Right hindlimb (tissue), 1 donor: ENCODE measurements at places on chromosomes 1 and 21.

- peak; percentile 32 for DNase-seq
Observed at GRCh38 chr1:92485381-92486250, 1.1 kb downstream of the GFI1 start.

- DNase-seq = no peak
Observed at GRCh38 chr21:41258617-41259016, 58.0 kb upstream of the FAM3B start.

DNA sequence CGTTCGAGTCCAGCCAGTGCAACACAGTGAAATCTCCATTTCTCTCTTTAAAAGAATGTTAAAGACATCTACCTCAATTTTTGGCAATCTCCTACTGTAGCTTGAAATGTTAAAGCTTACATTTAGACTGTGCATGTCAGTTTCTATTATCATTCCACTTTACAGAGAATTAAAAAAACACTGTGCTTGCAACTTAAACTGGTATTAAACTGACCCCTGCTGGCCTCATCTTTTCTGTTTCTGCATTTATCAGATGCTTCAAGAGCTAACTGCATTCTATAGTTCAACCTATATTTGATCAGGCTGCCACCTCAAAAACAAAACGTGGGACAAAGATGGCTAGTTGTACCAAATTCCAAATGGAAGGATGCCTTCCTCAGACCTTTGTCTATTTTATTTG is 226.5 kb downstream of the SMYD3 start:
- DNase-seq = no peak

DNA sequence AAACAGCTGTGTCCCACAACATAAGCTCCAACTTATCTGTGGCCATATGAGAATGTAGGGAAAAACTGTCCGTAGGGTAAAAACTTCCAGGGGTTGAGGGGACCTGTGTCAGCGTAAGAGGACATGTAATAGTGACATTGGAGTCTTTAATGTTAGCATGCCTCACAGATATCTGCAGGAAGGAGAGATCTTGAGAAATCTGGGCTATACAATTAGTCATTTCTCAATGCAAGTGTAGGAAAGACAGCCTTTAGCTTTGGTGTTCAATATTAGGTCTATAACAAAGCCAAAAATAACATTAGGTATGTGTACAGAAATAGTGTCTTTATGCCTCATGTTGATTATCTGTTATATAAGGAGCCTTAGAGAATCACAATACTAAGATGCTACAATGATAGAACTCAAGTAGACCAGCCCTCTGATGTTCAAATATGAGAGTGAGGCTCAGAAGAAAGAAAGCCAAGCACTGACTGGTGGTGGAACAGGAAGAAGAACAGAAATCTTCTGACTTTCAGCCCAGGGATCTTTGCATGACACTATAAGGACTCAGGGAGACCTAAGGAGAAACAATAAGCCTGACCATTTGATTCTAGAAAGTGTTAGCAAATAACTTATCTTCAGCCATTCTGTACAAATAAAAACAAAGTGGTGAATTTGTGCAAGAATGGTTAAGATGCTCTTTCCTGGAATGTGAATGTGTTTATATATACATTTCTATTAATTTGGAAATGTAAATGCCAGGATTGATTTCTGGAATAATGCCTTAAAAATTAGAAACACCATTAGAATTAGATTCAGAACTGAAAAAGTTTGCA is 152.6 kb downstream of the ZC3H11B start:
- DNase-seq = no peak

- DNase-seq = peak; percentile 12
Observed at GRCh38 chr1:43434256-43434655, 19.5 kb downstream of the HYI start.

- DNase-seq = no peak
Observed at GRCh38 chr1:221723018-221723847, 18.7 kb downstream of the DUSP10 start.

DNA sequence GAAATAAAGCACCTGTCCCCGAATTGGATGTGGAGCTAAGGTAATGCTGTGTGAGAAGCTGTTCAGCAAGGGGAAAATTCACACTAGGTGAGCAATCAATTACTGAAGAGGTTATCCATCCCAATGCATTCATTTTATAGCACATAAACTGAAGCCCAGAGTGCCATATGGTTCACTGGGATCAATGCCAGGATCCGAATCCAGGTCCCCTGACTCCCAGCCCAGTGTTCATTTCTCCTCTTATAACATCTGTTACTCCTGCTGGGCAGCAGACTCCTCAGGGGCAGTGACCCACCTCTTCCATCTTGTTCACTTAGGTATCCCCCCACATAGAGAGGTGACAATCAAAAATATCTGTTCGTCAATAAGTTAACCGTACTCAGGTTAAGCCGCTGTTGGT is 13.2 kb upstream of the SEC16B start:
- DNase-seq = no peak

DNA sequence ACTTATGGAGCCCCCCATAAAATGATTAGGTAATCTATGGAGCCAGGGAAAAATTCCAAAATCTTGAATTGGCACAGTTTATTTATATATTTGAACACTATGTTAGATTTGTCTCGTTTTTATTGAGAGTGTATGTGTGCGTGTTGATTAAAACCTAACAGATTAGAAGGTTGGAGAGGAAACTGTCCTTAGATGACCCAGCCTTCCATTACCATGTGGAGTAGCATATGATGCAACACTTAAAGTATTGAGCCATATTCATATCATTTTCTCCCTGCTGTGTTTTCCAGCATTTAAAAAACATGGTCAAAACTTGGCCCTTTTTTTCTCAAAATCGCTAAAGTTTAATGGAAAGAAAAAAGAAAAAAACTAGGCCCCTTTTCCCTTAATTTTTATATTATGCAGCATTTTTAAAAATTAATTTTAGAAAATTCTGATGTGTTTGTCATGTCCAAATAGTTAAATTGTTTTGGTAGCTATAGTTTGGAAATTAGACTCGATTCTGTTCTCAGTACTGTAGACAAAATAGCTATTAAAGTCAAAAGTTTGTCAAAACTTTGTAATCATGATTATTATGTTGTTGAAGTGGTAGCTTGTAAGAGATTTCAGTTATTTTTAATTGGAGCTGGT is 2.3 kb downstream of the LRRC8D start:
- DNase-seq = no peak

- DNase-seq = no peak
Observed at GRCh38 chr1:12709091-12709491, 6.8 kb upstream of the AADACL3 start.

- peak; percentile 64 for DNase-seq
Observed at GRCh38 chr1:185960422-185961321, 226.5 kb downstream of the HMCN1 start.

- no peak for DNase-seq
Observed at GRCh38 chr21:37984416-37984815, 68.2 kb upstream of the KCNJ6 start.

DNA sequence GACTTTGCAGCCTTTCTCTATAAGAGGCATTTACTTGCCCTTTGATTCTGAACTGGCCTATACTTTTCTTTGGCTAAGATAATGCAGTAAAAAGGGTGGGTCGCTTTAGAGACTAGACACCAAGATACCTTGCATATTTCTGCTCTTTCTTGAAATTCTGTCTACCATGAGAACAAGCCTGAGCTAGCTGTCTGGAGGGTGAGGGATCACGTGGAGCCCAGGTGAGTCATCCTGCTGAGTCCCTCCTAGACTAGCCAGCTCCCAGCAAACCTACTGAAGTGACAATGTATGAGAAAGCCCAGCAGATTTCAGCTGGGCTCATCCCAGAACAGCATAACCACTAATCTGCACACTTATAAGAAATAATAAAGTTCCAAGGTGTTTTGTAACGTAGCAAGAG is 408.0 kb upstream of the KAZN start:
- no peak for DNase-seq

DNA sequence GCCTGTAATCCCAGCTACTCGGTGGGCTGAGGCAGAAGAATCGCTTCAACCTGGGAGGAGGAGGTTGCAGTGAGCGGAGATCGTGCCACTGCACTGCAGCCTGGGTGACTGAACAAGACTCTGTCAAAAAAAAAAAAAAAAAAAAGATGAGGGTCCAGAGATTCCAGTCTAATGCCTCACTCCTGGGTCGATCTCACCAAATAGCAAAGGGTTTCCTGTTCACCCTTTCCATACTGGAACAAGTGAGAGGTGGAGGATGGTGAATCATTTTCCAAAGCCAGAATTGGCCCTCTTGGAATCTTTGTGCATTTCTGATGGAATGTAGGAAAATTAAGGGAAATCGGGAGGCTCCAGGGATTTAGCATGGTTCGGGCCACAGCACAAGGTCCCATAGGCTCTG is 58.1 kb upstream of the ZNF648 start:
- no peak for DNase-seq

- DNase-seq = no peak
Observed at GRCh38 chr21:44282370-44282769, 3.3 kb upstream of the AIRE start.

DNA sequence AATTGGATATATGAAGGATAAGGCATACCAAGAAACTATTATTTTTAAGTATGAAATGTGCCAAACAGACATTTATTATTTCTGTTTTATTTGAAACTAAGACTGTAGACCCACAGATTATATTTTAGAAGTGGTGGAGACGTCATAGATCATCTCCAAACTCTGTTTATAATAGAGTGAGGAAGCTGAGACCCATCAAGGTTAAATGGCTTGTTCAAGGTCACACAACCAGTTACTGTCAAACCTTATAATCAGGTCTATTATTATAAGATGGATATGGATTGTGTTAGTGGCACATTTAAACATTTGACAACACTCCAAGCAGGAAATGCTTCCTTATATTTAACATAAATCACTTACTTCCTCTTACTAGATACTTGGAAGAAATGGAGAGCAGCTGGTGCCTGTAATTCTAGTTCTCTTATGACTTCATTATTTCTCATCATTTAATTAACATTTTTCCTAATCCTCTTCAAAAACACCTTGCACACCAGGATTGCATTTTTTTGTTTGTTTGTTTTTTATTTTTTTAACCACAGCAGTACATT is 117.0 kb downstream of the NEK7 start:
- no peak for DNase-seq

GRCh38 chr1:33824971-33825370 is 38.9 kb upstream of the HMGB4 start:
- no peak for DNase-seq

- no peak for DNase-seq
Observed at GRCh38 chr1:64077281-64077940, 126.0 kb upstream of the UBE2U start.

GRCh38 chr1:188062456-188062855 is 1233.7 kb downstream of the PLA2G4A start:
- no peak for DNase-seq
